ENCODE measurements at places on chromosomes 13 and 19. TPM values are rescaled to one million over a fixed set of nuclear protein-coding genes. Genes with fewer than 3 reads are reported as not detected.

The ZNF799 gene
- total RNA-seq, result 2.4 TPM

The ADM5 gene
- total RNA-seq, result 0.63 TPM

The GJB2 gene
- 0.18 TPM for total RNA-seq

The STOML3 gene
- not detected for total RNA-seq

The ERICH4 gene
- total RNA-seq, result not detected

The COL5A3 gene
- total RNA-seq, result 4.1 TPM

The SIGLECL1 gene
- not detected for total RNA-seq

The PTPRH gene
- total RNA-seq, result 6.5 TPM

The CRB3 gene
- total RNA-seq, result not detected

The TRIM28 gene
- total RNA-seq, result 233 TPM

The GNA15 gene
- not detected for total RNA-seq

The S1PR2 gene
- 9.7 TPM for total RNA-seq

The LRRC4B gene
- total RNA-seq, result not detected

The LILRB1 gene
- total RNA-seq, result not detected

The PSG7 gene
- total RNA-seq, result not detected

The USHBP1 gene
- not detected for total RNA-seq

The STARD13 gene
- total RNA-seq, result 7.8 TPM

The SCEL gene
- total RNA-seq, result not detected

The ZNF177 gene
- total RNA-seq, result 1.1 TPM

The SLC1A6 gene
- total RNA-seq, result not detected

Measured in fibroblast of the aortic adventitia (primary cell).